ENCODE measurements at places on chromosomes 7 and 10.

GRCh38 chr10:121788717-121789116 lies 139.1 kb downstream of the ATE1 start:
- no peak for DNase-seq

DNA sequence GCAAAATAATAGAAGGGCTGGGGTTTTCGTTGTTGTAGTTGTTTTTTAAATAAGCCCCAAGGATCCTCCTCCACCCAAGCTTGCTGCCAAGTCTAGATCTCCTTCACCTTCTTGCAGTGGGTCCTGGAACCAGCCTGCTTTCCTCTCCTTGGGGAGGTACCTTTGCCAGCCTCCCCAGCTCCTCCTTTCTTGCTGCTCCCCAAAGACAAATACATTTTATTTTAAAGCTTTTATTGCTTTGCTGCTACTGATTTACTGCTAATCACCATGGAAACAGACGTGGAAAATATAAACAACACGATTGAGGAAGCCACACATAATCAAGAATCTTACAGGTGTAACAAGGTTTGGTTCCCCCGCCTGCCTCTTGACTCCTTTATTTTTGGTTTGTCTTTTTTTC lies 17.4 kb upstream of the SLF2 start:
- DNase-seq, result no peak

GRCh38 chr7:120337308-120337907 lies 64.4 kb downstream of the KCND2 start:
- no peak for DNase-seq

- no peak for DNase-seq
Observed at GRCh38 chr10:128812000-128812399, 655.0 kb upstream of the MGMT start.

DNA sequence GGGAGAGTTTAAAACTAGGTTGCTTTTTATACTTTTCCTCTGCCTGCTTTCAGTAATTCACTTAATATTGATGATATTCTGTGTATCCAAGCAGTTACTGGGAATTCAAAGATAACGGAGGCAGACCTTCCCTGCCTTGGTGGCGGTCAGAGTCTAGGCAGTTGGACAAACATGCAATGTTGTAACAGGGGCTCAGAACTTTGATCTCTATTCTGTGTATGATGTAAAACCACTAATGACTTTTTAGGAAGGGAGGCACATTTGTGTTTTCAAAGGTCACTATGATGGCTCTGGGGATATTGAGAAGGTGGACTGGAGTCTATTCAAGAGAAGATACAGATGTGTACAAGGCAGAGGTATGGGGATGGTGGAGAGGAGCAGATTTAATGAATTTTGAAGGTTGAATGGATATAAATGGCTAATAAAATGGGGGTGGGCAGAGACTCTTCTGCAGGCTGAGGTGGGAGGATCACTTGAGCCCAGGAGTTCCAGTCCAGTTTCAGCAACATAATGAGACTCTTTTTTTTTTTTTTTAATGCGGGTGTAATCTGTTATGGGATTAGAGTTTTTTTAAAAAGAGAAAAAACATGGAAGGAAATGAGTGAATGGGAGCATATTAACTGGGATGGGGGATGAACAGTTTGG lies 5.7 kb upstream of the PON2 start:
- DNase-seq, result no peak

GRCh38 chr7:150879345-150879744 lies 27.0 kb downstream of the AOC1 start:
- DNase-seq, result no peak

GRCh38 chr7:69782917-69783684 lies 184.8 kb downstream of the AUTS2 start:
- DNase-seq, result peak; percentile 33

GRCh38 chr10:84205049-84205852 lies 10.9 kb downstream of the CDHR1 start:
- DNase-seq, result peak; percentile 34

DNA sequence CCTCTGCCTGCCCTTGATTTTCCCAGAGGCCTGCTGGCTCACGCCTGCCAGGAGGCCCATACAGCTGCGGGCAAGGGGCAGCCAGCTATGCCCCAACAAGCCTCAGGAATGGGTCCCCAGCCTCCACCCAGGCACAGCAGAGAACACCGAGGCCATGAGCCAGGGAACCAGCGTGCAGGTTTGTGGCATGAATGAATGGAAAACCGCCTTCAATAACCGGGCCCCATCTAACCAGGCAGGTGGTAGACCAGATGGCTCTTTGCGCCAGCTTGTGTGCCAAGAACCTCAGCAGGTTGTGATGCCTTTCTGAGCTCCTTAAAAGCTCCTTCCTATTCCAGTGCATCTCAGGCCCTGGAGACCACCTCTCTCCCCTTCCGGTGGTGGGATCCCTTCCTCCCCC lies 50.2 kb downstream of the ELFN1 start:
- no peak for DNase-seq

DNA sequence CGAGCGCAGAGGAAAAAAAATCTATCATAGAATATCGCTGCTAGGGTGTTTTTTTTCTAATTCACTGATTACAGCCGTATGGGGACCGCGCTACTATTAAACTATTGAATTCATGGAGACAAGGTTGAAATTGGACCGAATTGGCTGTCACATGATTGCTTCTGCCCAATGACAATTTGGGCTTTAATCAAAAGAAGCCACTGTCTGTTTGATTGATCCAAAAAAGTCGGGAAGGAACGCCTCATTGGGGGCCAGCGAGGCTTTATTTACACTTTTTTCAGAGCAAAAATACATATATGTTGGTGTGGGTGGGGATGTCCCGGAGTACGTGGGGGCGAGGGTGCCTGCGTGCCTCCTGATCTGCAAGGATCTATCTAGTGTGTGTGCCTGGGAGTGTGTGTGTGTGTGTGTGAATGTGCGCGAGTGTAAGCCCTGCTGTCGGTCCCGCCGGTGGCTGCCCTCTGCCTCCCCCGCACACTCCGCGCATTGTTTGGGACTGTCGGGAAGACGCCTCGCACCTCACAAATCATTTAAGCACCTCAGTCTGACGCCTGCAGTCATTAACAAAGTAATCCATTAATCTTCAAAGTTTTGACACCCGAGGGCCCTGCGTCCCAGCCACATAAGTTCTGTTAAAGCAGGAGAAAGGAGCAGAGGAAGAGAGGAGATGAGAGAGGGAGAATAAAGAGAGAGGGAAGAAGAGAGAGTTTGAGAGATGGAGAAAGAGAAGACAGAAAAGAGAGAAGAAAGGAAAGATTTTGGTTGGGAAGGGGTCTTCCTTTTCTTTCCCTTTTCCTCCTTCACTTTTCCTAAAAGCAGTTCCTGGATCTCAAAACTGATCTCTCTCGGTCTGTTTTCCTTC lies at the start of gene HOXA2:
TSS of gene HOXA2 (minus strand) at position 103 of the 862 bp plus-strand sequence. CDS start 183 bp downstream, outside the sequence.
- DNase-seq, result no peak

DNA sequence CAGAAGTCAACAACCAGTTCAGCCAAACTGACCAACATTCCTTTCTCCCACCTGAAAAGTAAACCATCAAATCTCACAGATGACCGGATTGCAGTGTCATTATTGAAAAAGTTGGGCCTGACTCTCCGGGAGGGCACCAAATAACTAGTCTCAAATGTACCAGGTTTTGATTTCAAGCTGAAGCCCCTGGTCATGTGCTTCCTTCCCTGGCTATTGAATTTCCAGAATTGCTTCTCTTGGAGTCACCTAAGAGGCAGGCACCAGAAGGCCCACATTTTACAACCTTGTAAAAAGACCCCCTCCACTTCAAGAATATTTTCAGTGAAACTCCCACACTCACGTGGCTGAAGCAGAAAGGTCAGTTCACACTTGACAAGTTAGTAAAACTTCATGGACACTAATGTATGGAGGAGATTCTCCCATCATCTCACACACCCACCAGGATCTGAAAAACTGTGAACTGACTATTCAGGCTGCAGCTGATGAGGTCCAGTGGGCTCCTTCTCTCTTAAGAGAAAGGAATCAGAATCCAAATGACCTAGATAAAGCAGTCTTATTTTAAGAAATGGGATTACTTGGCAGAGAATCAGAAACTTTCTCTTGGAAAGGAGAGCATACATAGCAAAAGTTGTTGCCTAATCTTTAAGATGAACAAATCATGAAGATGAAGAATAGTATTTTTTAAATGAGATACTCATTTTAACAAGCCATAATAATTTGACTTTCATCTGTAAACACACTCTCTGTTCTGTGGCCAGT lies 53.6 kb downstream of the DLD start:
- DNase-seq, result no peak

DNA sequence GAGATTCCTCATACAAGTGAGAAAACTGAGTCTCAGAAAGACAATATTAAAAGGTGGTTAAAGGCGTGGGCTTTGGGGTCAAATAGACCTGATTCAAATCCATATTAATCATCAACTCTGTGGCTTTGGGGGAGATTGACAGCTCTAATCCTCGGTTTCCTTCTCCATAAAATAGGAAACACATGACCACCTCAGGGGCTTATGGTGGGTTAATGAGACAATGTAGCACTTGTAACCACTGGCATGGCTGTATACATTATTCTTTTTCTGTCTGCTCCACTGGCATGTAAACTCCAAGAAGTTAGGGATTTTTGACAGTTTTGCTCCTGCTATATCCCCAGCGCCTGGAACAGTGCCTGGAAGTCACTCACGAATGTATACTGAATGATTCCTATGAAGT lies 120.8 kb upstream of the GAD2 start:
- no peak for DNase-seq

- no peak for DNase-seq
Observed at GRCh38 chr10:100482834-100483185, 20.0 kb downstream of the WNT8B start.

- no peak for DNase-seq
Observed at GRCh38 chr10:50855015-50855414, 30.4 kb downstream of the A1CF start.

GRCh38 chr7:68674826-68675225 lies 923.4 kb upstream of the AUTS2 start:
- no peak for DNase-seq

DNA sequence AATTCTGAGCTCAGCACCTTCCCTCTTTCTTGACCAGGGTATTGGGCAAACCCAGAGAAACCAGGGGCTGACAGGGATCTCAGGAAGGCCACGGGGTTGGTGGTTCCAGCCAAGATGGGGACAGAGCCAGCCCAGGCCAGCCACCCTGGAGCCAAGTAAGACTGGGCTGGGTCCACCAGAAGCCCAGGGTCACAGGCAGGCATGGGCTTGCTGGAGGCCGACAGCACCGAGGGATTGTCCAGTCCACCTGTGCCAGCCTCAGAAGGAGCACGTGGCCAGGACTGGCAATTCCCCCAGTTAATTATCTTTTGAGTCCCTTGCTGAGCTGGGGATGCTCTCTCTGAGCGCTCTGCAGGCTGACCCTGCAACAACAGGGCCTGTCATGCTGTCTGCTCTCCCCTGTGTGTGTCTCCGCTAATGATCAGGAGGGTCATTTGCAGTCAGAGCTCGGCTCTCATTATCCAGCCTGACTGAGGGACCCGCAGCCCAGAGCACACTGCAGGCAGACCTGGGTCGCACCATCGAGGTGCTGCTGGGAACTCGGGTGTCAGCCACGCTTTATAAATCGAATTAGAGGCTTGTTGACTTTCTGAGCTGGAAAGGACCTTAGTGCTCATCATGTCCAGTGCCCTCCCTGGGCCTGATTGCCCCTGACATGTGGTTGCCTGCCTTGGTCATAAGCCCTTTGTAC lies 69.5 kb upstream of the PPIF start:
- DNase-seq, result no peak

DNA sequence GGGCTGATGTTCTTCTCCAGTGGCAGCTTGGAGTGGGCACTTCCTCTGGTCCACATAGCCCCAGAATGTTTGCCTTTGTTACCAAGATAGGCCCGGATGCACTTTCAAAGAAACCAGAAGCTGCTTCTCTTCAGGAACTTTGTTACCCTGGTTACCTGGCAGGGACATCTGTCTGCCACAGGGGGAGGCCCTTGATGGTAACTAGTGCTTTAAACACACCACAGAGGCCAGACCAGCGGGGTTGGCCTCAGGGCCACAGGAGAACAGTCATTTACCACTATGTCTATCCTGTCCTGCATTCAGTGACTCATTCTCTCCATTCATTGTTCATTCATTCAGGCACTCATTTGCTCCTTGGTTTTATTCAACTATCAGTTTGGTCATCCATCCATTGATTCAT lies 11.9 kb upstream of the PLEKHA1 start:
- DNase-seq, result no peak
